Neural progenitor cell (in vitro differentiated cells): ENCODE measurements at places on chromosomes 13 and 19. TPM values are rescaled to one million over a fixed set of nuclear protein-coding genes. Genes with fewer than 3 reads are reported as not detected.

GRCh38 chr13:29624997-29625396, 29.5 kb upstream of the SLC7A1 start:
- DNase-seq, result no peak

- no peak for DNase-seq
Observed at GRCh38 chr13:65965501-65965900, 1264.6 kb downstream of the PCDH9 start.

- DNase-seq, result no peak
Observed at GRCh38 chr19:1752009-1752756, 1.1 kb upstream of the ONECUT3 start.

- DNase-seq, result no peak
Observed at GRCh38 chr19:13840305-13841085, 36.4 kb upstream of the NANOS3 start.

DNA sequence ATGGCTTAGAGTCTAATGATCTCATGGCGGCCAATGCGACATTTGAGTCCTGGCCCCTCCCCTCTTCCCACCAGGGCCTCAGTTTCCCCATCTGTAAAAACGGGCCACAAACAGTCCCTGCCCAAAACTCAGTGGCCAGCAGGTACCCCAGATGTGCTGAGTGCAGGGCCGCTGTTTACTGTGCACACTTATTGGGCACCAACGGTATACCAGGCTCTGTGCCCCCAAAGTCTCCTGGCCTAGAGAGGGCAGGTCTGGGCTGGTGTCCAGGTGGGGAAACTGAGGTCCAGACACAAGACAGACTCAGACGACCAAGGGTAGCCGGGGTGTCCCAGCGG, 23.6 kb upstream of the WDR18 start:
- DNase-seq, result no peak

- DNase-seq, result peak; percentile 96
Observed at GRCh38 chr19:55654868-55655647, at the start of gene U2AF2. Gene U2AF2 (plus strand): TSS chr19:55655035. CDS start chr19:55655105, 70 bp downstream.

DNA sequence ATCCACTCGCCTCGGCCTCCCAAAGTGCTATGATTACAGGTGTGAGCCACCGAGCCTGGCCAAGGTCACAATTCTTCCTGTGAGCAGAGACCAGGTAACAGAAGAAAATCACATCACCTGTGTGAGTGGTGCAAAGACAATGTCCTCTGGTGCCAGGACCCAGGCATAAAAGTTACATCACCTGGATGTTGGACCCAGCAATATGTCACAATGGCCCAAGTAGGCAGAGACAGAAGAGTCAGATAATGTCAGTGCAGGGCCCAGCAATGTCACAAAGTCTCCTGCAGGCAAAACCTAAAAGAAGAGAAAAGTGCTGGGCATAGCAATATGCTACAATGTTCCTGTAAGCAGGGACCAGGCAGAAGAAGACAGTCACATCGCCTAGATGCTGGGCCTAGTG, 5.5 kb upstream of the ZNF724 start:
- no peak for DNase-seq

DNA sequence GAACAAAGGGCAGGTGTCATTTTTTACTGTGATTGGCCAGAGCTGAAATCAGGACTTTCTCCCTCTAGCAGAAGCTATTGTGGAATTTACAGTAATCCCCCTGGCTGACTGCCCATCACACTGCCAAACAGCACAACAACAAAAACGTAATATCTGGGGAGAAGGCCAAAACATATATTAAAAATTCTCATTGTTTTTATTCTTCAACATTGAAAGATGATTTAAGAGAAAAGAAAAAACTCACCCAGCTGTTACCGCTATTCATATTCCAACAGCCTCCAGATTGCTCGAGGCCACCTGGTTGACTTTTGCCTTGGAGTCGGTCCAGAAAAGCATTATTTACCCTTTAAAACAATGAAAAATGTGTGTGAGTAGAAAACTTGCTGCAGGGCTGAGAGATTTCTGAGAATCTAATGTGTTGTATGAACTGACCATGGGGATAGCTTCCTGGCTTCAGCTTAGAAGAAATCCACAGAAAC, 97.2 kb downstream of the EPSTI1 start:
- no peak for DNase-seq

- DNase-seq, result peak; percentile 81
Observed at GRCh38 chr19:45402298-45403061, 2.4 kb downstream of the PPP1R13L start.

- DNase-seq, result no peak
Observed at GRCh38 chr19:3554254-3555083, 2.9 kb downstream of the MFSD12 start.

DNA sequence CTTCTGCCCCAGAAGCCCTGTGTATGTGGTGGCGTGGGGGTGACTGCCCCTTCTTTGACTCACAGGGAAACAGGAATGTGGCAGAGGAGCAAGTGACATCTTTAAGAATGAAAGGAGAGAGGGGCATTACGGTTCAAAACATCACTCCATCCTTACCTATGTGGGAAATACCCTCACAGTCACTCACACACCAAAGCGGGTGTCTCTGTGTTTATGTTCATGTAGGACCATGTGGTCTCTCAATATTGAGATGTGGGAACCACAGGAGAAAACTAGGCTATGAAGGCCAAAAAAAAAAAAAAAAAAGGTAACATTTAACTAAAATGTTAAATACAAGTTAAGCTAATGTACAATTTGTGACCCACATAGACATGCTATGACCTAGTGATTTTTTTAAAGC, 153.6 kb upstream of the GPR12 start:
- no peak for DNase-seq

- DNase-seq, result no peak
Observed at GRCh38 chr13:95341441-95341840, 40.2 kb upstream of the ABCC4 start.

DNA sequence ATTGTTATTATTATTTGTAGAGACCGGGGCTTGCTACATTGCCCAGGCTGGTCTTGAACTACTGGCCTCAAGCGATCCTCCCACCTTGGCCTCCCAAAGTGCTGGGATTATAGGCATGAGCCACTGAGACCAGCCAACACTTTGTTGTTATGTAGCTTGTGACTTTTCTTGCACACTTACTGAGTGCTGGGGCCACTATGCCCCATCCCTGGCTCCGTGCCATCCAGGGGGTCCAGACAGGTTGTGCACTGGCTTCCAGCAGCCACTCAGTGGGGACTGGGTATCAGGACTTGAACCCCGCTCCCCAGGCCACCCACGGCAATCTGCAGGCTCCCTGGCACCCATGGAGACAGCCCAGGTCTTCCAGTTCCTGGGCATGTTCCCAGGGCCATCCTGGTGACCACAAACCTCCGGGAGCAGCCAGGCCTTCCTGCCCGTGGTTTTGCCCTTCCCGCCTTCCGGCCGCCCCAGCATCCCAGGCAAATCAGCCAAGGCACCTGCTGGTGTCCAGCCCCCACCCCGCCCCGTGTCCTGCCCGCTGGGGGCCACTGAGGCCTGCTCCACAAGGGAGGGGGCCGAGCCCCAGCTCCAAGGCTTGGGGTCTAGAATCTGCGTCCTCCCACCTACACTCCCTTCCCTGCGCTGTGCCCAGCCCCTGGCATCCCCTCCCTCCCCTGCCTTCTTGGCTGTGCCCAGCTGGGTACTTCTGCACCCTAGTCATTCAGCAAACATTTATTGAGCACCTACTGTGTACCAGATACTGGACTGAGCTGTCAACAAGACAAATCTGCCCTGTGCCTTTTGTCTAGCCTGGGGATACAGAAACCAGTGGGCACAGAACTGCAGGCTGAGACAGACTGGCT, 23.7 kb upstream of the SEMA6B start:
- no peak for DNase-seq

DNA sequence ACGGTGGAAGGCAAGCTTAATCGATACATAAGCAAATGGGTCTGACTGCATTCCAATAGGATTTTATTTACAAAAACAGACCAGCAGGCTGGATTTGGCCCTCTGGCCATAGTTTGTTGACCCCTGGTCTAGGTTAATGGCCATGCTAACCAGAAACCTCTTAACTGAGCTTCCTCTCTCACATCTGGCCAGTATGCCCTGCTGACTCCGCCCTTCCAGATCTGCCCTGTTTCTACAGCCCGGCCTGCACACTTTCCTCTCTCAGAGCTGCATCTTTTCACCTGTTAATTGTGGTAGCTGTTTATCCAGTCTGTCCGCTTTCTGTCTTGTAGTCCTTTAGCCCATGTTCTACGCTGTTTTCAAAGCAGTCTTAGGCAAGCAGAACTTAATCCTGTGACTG, 25.6 kb downstream of the EDNRB start:
- DNase-seq, result no peak

GRCh38 chr19:46524308-46524707, 28.6 kb upstream of the PNMA8B start:
- DNase-seq, result no peak

GRCh38 chr19:5775668-5776309, 8.8 kb downstream of the PRR22 start:
- DNase-seq, result no peak

- DNase-seq, result no peak
Observed at GRCh38 chr13:32897296-32897695, 118.9 kb upstream of the KL start.

GRCh38 chr19:56272161-56272798, at the start of gene EDDM13:
Gene EDDM13 (plus strand): TSS chr19:56272748. CDS start chr19:56272835, 87 bp downstream.
- no peak for DNase-seq

Gene ADM5
- 6.0 and 9.4 TPM in 2 replicates for total RNA-seq

Gene PSG7
- total RNA-seq, result not detected in 2 replicates

Gene OR10H1
- not detected in 2 replicates for total RNA-seq

Gene CRLF1
- total RNA-seq, result 0.84 TPM in 1 of 2 replicates, not detected in the other

Gene IFNL1
- not detected in 2 replicates for total RNA-seq

Gene ZNF296
- total RNA-seq, result 0.53 TPM in 1 of 2 replicates, not detected in the other

Gene MIER2
- total RNA-seq, result 12.9 and 20.6 TPM in 2 replicates

Gene LYL1
- 0.88 and 2.2 TPM in 2 replicates for total RNA-seq

Gene TLE6
- 0.22 and 1.8 TPM in 2 replicates for total RNA-seq

Gene LEUTX
- total RNA-seq, result not detected in 2 replicates

Gene AXL
- total RNA-seq, result 24.7 and 45.6 TPM in 2 replicates
